ENCODE measurements at places on chromosomes 13 and 19.

GRCh38 chr13:99982731-99983498, 1.3 kb downstream of the ZIC2 start:
- DNase-seq: no peak

DNA sequence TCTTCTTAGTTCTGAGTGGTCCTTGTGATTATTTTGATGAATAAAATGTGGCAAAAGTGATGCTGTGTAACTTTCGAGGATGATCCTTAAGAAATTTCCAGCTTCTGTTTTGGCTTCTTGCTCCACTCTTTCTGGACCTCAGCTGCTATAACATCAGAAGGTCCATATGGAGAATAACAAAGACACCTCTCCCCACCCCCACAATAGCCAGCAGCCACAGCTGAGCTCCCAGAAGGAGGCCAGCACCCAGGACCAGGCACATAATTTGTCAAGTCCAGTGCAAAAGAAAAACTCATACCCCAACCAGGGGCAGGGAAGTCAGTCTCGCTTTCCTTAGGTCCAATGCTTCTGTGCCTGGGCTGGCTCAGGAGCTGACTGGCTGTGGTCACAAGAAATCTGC, 357.6 kb downstream of the RFC3 start:
- DNase-seq: no peak

DNA sequence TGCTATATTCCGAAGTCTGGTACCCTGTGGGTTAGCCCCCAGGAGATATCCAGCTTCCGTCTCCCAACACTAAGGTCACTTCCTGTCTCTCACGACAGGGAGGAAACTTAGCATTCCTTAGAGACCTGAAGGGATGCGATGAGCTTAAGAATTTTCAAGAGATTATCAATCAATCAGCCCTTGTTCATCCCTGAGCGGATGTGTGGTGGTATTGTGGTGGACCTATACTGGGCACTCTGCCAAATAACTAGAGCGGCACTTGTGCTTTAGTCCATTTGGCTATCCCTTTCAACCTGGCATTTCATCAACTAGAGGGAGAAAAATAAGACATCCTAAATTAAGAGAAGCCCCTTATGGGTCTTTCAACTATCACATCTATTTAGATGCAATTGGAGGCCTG, 30.9 kb upstream of the ZNF562 start:
- no peak for DNase-seq

GRCh38 chr13:113664751-113665596, 2.0 kb upstream of the GRK1 start:
- peak; percentile 24 for DNase-seq

DNA sequence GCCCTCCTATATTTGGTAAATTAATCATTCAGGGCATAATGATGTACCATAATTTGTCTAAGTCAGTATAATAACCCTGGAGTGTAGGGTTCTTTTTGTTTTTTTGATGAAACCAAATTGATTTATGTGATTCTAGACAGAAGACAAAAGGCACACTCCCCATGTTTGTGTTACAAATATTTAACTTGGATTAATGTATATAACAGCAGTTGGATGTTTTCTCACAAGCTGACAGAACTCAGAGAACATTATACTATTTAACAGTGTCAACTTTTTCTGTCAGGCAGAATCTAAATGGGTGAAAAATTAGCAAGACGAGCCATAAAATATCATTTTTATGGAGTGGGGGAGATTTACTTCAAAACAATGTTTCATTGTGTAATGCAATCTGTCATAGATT, 15.2 kb downstream of the CBY2 start:
- DNase-seq: no peak

DNA sequence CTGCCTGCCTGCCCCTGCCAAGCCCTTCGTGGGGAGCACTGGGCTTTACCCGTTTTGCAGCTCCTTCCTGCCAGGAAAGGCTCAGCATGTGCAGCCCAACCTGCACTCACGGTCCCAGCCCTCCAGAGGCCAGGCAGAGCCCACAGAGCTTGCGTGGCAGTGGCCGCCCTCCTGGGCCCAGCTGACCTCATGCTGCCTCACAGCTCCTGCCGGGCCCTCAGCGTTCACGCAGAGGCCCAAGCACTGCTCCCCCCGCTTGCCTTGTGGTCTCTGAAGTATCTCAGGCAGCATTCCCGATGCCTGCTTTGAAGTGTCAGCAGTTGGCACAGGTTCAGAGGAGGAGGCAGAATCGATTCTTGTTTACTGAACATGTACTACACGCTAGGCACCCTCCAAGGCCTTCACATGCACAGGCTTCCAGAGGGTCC, 32.5 kb downstream of the CAPN12 start:
- DNase-seq: no peak

DNA sequence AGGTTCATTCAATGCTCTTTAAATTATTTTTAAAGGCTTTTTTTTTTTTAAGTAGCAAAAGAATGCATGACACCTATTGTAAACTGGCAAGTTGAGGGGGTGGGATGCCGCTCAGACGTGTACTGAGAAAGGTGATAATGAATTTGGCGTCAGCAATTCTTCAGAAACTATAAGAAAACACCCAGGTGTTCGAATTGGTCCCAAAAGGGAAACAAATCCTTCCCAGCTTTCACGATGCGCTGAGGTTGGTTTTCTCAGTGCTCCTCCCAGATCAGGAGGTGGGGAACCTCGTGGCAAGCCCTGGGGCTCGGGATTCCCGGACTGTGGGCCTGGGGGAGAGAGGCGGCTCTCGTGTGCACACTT, 543 bp upstream of the FAM124A start:
- DNase-seq: no peak

DNA sequence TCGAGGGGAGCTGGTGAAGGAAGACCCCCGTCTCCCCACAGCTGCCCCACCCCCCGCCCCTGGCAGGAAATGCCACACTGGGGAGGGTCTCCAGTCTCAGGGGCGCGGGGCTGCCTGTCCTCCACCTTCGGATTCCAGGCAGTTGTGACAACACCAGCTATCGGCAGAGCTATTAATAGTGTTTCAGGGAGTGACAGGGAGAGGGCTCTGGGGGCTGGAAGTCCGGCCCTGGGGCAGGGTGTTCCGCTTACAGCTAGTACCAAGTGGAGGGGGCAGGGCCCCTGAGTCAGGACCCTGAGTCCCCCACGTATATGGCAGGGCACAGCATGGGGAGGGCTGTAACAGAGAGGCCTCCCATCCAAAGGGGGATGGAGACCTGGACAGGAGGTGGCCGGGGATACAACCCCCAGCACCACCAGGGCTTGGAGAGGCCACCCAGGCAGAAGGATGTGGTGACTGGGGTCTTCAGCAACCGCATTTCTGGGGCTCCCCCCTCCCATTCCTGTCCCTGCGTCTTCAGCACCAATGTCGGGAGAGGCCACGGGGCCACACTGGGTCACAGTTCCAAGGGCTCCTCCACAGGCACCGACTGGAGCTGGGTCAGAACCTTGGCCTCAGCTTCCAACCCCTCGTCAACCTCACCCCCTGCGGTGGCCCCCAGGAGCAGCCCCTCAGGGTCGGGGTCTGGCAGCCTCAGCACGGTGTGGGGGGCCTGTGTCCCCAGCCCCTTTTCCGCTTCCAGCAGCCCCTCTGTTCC, 3.9 kb downstream of the SIX5 start:
- no peak for DNase-seq

DNA sequence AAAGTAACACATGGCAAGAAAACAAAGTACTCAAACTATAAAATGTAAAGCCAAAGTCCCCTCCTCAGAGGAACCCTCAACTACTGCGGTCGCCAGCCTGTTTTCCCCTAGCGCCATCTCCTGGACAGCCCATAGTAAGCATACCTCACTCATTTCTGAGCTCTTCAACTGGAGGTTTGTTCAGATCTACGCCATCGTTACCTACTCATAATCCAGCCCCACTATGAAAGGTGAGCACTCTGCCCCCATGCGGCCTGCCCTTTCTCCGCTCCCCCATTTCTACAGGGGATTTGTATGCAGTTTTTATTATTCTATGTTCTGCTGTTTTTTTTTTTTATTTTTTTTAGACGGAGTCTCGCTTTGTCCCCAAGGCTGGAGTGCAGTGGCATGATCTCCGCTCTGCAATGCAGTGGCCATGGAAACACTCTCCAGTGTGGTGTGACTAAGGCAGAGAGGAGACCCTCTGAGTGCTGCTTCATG, 26.2 kb downstream of the OPA3 start:
- DNase-seq: peak; percentile 26

DNA sequence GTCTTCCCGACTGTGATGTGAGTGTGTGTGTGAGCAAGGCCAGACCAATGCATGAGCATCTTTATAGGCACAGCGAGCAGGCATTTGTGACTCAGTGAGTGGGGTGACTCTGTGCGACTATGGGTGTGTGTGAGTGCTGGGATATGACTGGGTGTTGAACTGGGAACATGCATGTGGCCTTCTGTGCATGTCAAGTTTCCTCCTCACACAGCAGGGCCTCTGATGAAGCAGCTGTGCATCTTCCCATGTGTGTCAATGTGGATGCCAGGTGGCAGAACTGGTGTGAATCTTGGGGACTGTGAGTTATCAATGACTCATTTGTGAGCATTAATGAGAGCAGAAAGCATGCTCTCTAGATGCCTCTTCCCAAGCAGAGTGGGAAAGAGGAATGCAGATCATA, 12.1 kb upstream of the LGALS14 start:
- no peak for DNase-seq

DNA sequence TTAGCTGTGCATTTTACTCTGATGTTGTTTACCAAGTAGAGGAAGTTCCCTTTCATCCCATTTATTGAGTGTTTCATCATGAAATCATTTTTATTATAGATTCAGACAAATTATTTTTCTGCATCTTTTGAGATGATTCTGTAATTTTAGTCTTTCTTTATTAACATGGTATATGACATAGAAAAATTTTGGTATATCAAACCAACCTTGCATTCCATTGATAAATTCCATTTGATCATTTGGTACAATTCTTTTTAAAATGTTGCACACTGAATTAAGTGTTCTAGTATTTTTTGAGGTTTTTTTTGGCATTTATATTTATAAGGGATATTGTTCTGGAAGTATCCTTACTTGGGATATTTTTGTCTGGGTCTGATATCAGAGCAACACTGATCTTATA, 308.4 kb downstream of the DLEU7 start:
- no peak for DNase-seq

GRCh38 chr13:85132986-85133385, 666.2 kb downstream of the SLITRK6 start:
- no peak for DNase-seq

- no peak for DNase-seq
Measured at GRCh38 chr19:44722131-44723121, 23.5 kb downstream of the CEACAM16 start.

DNA sequence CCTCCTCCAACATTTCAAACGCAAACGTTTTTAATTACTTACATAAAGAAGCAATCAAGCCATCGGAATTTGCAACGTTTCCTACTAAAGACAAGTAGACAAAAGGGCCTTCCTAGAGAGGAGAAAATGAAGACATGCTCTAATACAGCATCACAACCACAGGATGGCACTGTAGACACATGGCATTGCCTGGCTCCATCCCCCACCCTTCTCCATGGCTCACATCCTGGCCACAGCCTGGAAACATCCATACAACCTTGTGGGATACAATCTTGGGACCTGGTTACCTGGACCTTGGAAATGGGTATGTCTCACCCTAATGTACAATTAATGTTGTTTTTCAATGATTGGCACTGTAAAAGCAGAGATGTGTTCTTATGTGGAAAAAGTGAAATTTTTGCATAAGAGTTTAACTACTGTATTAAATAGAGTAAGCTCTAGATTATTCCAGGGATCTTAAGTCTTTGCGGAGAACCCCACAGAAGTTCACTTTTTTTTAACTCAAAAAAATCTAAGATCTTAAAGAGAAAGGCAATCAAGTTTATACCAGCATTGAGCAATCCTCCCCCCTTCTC, 21.5 kb downstream of the EBPL start:
- peak; percentile 61 for DNase-seq

DNA sequence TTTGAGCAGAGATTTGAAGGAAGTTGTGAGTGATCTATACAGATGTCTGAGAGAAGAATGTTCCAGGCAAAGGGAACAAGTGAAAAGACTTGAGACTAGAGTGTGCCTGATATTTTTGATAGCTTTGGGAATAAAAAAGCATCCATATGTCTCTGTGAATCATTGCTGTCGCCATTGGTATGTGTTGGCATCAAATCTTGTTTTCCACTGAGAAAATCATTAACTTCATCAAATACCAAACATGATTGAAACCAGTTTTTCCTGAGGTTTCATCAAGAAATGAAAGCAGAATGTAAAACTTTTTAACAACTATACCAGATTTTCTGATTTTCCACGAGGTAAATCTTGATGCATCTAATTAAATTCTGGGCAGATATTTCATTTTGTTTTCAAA, 862.6 kb downstream of the DIAPH3 start:
- no peak for DNase-seq

DNA sequence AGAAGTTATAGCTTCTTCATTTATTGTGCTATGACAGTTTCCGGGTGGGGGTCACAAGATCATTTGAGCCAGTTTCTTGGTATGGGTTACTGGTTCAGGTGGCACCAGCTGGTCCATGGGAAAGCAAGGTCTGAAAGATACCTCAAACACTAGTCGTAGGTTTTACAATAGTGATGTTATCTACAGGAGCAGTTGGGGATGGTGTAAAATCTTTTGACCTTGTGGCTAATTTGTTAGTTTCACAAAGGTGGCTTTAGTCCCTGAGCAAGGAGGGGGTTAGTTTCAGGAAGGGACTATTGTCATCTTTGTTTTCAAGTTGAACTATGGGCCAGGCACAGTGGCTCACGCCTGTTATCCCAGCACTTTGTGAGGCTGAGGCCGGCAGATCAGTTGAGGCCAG, 24.6 kb downstream of the CHST8 start:
- no peak for DNase-seq

DNA sequence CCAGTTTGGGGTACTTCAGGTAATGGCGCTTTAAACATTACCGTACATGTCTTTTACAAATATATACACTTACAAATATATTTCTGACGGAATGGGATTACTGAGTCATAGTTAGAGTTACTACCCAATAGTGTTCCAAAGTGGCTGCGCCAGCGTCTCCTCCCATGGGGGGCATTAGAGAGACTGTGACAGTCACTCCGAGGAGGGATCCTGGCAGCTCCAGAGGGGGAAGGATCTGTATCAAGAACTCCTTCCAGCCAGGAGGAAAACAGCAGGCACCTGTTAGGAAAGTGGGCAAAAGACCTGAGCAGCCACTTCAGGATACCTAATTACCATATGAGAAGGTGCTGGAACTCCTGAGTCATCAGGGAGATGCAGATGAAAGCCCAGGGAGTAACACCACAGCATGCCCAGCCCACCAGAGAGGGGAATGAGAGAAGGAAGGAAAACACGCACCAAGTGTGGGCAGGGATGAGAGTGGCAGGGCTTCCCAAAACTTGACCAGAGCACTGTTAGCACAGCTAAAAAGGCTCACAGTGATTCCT, 52.9 kb downstream of the SLC7A9 start:
- no peak for DNase-seq

GRCh38 chr13:91574766-91575165, 176.3 kb downstream of the GPC5 start:
- DNase-seq: no peak

- no peak for DNase-seq
Measured at GRCh38 chr19:18440415-18440877, 2.5 kb upstream of the ISYNA1 start.

GRCh38 chr13:102693776-102694175, 1.1 kb downstream of the METTL21C start:
- no peak for DNase-seq

GRCh38 chr19:5452594-5453565, 2.3 kb upstream of the ZNRF4 start:
- DNase-seq: peak; percentile 53
